ENCODE measurements at places on chromosomes 5 and 9.

DNA sequence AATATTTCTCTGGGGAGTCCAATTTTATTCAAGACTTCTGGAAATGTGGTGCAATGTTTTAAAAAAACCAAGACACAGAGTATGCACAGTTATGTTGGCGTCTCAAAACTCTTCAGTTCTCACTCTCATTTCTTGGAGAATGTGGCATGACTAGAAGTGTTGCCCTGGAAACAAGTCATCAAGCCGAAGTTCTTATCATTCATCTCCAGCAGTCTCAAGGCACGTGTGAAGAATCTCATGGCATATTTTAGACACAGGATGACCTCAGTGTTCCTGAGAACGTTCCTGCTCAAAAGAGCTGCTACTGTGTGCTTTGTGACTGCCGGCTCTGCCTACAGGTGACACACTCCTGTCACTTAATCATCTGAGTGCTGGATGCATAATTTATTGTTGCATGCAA, 147.4 kb upstream of the IRX4 start:
- DNase-seq, result peak; percentile 14

- DNase-seq, result peak; percentile 7
These were observed 374.8 kb downstream of the KIAA0825 start for GRCh38 chr5:94243612-94244011.

DNA sequence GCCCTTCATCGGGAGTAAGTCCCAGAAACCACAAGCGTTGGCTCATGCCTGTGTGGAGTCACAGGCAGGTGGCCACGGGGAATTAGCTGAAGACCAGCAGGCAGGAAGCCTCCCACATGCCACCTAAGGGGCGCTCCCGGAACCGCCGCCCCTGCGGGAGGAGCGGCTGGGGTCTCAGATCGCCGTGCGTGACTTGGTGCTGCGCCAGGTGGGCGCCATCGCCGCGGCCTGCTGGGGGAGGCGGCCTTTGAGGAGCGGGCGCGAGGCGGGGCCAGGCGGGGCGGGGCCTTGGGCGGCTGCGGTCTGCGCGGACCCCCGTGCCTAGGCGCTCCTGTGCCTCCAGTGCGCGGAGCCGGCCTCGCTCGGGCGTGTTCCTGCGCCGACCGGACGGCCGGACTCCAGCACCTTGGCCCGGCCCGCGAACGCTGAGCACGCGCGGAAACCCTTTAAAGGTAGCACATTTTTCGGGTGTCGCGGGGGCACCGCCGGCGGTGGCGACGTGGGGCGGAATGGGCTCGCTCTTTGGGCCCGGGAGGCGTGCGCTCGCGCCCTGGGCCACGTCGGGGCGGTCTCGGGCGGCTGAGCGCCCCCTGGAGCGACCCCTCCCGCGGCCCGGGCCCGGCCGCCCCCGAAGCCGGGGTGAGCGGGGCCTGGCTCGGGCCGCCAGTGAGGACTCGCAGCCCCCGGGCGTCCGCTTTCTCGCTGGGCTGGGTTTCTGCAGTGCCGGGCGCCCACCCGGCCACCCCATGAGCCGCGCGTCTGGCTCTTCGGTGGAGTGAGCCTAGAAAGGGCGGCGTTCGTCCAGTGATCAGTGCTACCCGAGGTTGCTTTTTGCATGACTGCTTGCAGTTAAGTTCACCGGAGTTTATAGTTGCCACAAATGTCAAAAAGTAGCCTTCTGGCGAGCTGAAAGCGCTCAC, 24.5 kb downstream of the LECT2 start:
- DNase-seq, result no peak

DNA sequence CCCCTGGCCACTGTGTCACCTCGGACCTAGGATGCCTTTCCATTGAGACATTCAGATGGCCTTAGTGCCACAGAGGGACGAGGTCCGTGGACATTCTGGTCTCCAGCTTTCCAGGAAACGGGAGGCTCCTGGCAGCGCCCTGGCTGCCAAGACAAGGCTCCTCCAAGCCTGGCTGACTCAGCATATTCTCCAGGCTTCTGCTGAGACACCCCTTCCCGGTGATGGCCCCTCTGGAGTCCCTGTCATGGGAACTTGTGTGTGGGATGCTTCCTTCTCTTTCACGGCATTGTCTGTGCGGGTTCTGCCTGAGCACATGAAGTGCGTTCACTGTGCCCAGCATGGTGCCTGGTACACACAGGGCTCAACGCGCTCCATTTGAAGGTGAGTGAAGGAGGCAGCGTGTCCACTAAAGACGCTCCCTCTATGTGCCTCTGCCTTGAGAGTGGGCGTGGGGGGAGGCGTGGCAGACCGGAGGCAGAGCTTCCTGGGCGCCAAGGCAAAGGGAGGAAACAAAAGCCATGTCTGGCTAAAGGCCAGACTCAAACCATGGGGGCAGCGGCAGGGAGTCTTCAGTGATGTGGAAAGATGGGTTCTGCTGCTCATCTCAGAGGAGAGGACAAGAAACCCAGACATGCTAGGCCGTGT, 46.4 kb upstream of the PRRC2B start:
- DNase-seq, result no peak

- DNase-seq, result no peak
These were observed 170.7 kb downstream of the RANBP17 start for GRCh38 chr5:171032435-171032973.

GRCh38 chr5:154520861-154521453, 42.9 kb upstream of the HAND1 start:
- DNase-seq, result no peak

- no peak for DNase-seq
These were observed 101.4 kb downstream of the FBXO4 start for GRCh38 chr5:42026446-42026845.

DNA sequence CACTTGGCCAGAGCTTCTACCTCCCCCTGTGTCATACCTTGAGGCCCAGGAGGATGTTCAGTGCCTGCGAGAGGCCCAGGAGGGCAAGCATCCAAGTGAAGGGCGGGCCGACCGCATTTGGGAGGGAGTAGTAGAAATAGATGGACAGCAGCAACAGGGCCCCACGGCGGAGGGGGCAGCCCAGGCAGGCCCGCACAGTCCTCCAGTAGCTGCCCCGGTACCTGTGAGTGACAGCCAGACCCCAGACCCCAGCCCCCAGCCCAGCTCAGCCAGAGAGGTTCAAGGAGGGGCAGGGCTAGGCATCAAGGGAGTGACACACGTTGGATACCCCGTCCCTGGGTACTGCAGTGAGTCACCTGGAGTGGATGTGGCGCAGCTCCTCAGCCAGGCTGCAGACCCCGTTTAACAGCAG, 1.4 kb downstream of the STING1 start:
- DNase-seq, result no peak

- no peak for DNase-seq
These were observed 158.3 kb upstream of the PITX1 start for GRCh38 chr5:135192351-135192750.

- no peak for DNase-seq
These were observed 78.9 kb downstream of the OR2K2 start for GRCh38 chr9:111250875-111251842.

- DNase-seq, result peak; percentile 59
These were observed 234.3 kb upstream of the ANKH start for GRCh38 chr5:15105799-15106393.

- DNase-seq, result no peak
These were observed 134.4 kb downstream of the ERCC6L2 start for GRCh38 chr9:96009690-96010472.

All from fibroblast of villous mesenchyme (primary cell).